ENCODE measurements at places on chromosomes 6 and 20.

GRCh38 chr6:93416571-93417420 is 2.6 kb downstream of the EPHA7 start:
- peak; percentile 50 for DNase-seq

- no peak for DNase-seq
Observed at GRCh38 chr20:8369311-8369710, 237.2 kb downstream of the PLCB1 start.

GRCh38 chr6:68735866-68736265 is 100.8 kb downstream of the ADGRB3 start:
- no peak for DNase-seq

- DNase-seq: no peak
Observed at GRCh38 chr6:133085471-133085870, 155.7 kb upstream of the EYA4 start.

- DNase-seq: no peak
Observed at GRCh38 chr20:55058938-55059337, 583.5 kb downstream of the DOK5 start.

DNA sequence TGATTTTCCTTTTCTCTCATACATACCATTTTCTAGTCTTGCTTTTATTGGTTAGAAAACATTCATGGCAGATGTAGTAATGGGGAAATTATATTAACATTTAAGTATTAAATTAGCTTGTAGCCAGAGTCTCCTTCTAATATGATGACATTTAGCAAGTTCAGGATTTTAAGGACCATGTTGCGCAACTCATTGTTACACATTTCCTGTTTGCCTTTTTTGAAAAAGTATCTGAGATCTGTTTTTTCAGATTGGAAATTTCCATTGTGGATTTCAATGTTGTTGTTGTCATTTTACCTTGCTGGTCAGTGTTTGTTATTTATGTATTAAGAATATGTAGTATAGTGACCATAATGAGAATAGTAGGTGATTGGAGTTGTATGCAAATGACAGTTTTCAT is 38.7 kb downstream of the CDKAL1 start:
- peak; percentile 8 for DNase-seq

Measured in kidney tubule cell (primary cell).